ENCODE measurements at places on chromosomes 4 and X.

GRCh38 chrX:150857453-150857852 lies 41.0 kb downstream of the CD99L2 start:
- no peak for DNase-seq

- DNase-seq, result peak; percentile 91
Observed at GRCh38 chr4:74932832-74933561, at the start of gene PARM1. Gene PARM1, plus strand, starts transcription at chr4:74933116. Its CDS starts 212 bp downstream, at chr4:74933328.

DNA sequence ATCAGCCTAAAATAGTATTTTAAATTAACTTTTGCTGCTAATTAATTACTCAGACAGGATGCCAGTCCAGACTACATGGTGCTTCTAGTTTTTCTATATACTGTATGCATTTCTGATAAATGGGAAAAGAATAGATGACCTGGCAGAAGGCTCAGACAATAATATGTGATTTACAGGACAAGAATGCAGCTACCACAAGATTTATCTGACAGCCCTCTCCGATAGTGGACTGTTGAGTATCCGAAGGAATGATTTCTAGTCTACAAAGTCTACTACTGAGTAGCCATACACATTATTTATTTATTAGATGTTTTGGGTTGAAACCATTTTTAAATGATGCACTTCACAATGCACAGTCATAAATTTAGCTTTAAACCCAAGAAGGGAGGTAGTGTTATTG lies 212.8 kb downstream of the MAB21L2 start:
- DNase-seq, result no peak

GRCh38 chr4:173527103-173527891 lies 2.7 kb downstream of the HAND2 start:
- no peak for DNase-seq

- no peak for DNase-seq
Observed at GRCh38 chr4:76363556-76364290, 57.2 kb downstream of the STBD1 start.

DNA sequence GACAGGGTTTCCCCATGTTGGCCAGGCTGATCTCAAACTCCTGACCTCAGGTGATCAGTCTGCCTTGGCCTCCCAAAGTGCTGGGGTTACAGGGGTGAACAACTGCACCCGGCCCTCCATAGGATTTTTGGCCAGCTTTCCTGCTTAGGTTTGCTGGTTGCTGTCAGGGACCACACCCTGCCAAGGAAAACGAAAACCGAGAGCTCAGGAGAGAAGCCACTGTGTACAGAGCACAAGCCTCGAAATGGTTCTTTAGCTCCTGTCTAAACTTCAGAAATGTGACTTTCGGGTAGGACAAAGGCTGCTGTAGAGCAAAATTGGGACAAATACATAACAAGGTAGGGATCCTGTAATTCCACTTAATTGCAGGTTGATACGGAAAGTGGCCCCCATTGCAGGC lies 146.3 kb upstream of the ATP6AP2 start:
- no peak for DNase-seq

GRCh38 chrX:112834031-112834845 lies 6.4 kb downstream of the AMOT start:
- no peak for DNase-seq

DNA sequence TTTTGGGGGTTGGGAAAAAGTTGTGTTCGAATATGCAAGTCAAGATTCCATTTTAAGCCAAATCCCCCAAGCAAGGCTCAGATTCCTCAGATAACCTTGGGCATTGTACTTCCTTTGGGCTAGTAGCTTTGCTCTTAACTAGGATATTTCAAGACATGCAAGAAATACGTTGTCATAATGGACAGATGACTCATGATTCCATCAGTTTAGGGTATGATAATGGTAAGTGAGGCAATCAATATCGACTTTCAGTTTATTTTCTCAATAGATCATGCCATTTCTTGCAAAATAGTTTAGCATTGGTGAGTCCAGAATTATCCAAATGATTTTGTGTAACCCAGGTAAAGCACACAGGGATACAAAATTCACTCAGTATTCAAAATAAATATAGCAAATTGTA lies 25.4 kb downstream of the CFAP299 start:
- no peak for DNase-seq

Measured in GM06990 (cell line).